ENCODE measurements at places on chromosomes 5 and 9.

GRCh38 chr5:38329132-38329715 is 70.9 kb downstream of the EGFLAM start:
- H3K4me3 ChIP-seq = no peak overlapping the region
- no peaks in the 10 kb centered on the region for H3K36me3 ChIP-seq
- no peak overlapping the region for H3K27ac ChIP-seq

DNA sequence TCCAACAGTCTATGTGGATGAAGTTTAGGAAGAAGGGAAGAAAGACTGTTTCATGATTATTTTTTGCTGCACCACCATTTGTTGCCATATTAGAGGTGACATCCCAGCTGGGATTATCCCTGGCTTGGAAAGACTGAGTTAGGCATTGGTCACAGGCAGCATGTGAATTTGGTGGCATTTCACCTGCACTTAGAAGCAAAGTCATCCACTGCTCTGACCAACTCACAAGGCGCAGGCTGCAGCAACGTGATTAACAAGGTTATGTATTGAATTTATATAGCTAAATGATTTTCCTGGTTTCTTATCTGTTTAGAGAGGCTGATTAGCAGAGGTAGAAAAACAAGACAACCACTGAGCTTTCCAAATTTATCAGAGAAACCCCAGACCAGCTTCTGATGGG is 2.7 kb downstream of the FYB1 start:
- no peaks in the 10 kb centered on the region for H3K36me3 ChIP-seq
- H3K4me1 ChIP-seq = no peaks in the 10 kb centered on the region
- no peak overlapping the region for H3K4me3 ChIP-seq

DNA sequence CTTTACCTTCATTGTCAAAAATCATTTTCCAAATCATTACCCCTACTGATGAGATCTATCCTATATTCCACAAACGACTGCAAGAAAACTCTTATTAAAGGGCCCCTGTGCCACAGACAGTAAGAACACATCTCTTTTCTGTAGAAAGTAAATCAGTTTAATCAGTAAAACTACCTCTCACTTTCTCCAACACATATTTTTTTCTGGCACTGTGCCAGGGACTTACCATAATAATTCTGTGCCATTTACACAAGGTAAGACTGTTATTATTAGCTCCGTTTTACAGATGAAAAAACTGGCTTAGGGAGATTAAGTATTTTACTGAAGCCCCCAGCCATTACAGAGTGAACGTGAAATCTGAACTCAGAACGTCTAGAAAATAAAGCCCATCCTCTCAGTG is 587.0 kb upstream of the COX7C start:
- no peak overlapping the region for H3K27ac ChIP-seq
- H3K36me3 ChIP-seq = no peaks in the 10 kb centered on the region
- no peaks in the 10 kb centered on the region for H3K4me1 ChIP-seq
- no peaks in the 10 kb centered on the region for H3K27me3 ChIP-seq
- H3K4me3 ChIP-seq = no peak overlapping the region

DNA sequence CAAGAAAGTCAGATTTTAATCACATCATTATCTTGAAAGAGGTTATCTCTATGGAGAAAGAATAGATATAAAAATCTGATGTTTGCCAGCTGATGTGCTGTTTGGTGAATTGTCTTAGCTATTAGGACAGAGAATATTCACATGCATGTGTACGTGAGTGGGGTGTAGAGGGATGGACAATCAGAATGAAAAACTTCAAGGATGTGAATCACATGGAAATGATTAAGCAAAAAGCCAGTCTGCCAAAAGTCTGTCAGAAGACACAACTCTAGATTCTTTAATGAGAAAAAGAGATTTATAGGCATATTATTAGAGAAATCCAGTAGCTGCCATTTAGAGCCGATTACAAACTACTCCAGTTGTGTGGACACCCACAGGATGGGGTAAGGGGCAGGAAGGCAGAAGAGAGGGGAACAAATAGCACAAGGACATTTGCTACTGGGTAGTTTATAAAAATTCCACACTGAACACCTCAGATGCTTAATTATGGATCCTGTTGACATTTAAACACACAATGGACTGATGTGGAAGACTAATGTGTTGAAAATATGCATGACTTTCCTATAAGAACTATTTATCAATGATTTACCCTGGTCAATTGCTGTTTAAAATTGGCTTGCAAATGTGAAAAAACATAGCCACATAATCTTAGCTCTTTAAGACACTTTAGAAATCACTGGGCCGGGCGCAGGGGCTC is 127.4 kb downstream of the PTTG1 start:
- H3K4me1 ChIP-seq = no peaks in the 10 kb centered on the region
- no peak overlapping the region for H3K4me3 ChIP-seq
- DNase-seq = no peak
- H3K36me3 ChIP-seq = no peaks in the 10 kb centered on the region

DNA sequence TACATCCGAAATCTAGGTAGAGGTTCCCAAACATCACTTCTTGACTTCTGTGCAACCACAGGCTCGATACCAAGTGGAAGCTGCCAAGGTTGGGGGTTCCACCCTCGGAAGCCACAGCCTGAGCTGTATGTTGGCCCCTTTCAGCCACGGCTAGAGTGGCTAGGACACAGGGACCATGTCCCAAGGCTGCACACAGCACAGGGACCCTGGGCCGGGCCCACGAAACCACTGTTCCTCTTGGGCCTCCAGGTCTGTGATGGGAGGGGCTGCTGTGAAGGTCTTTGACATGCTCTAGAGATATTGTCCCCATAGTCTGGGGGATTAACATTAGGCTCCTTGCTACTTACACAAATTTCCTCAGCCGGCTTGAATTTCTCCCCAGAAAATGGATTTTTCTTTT is 460.6 kb downstream of the ISL1 start:
- H3K4me3 ChIP-seq = no peak overlapping the region
- H3K4me1 ChIP-seq = no peaks in the 10 kb centered on the region
- H3K27ac ChIP-seq = no peak overlapping the region
- DNase-seq = no peak
- no peaks in the 10 kb centered on the region for H3K27me3 ChIP-seq

GRCh38 chr5:90503596-90503995 is 25.8 kb downstream of the LYSMD3 start:
- H3K4me1 ChIP-seq = no peaks in the 10 kb centered on the region
- H3K36me3 ChIP-seq = no peaks in the 10 kb centered on the region
- no peak for DNase-seq
- H3K4me3 ChIP-seq = no peak overlapping the region
- no peak overlapping the region for H3K27ac ChIP-seq

Data from right atrium auricular region (tissue), 2 donors.